ENCODE measurements at places on chromosomes 2 and 18. TPM values are rescaled to one million over a fixed set of nuclear protein-coding genes. Genes with fewer than 3 reads are reported as not detected.

DNA sequence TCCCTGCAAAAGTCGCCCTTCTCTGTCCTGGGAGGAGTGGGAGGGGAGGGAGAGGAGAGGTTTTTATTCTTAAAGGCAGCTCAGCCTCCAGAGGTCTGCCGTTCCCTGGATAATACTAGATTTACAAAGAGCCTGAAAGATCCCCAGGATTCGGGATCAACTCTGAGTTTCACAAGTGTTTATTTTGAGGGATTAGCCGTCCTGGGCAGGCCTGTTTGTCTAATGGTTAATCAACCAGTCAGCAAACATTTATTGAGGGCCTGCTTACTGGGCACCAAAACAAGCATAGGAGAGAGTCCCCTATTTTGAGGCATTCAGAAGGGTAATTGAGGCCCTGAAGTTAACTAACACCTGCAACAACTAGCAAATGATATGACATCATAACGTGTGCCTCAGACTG lies 152.6 kb upstream of the SLC1A4 start:
- DNase-seq = no peak

The CD8A gene
- total RNA-seq = 7.4 TPM

The NYAP2 gene
- total RNA-seq = 0.93 TPM

The IL1F10 gene
- not detected for total RNA-seq

Measured in upper lobe of right lung (tissue), 1 donor.